Stimulated activated CD4-positive, alpha-beta T cell treated with anti-CD3 and anti-CD28 coated beads, Interleukin-4, amount 100 ng/mL, for 48 hours (primary cell): ENCODE measurements at places on chromosomes 7 and 10.
A peak's percentile ranks its signal among the peaks of the same experiment; 100 is the strongest.

- no peak for DNase-seq
Measured at GRCh38 chr10:17588420-17588819, 28.8 kb downstream of the HACD1 start.

GRCh38 chr7:134927723-134928122, 58.6 kb upstream of the AGBL3 start:
- no peak for DNase-seq

GRCh38 chr7:117165656-117166055, 157.2 kb downstream of the WNT2 start:
- DNase-seq: no peak

- DNase-seq: no peak
Measured at GRCh38 chr10:14050598-14050997, 280.1 kb downstream of the FRMD4A start.

DNA sequence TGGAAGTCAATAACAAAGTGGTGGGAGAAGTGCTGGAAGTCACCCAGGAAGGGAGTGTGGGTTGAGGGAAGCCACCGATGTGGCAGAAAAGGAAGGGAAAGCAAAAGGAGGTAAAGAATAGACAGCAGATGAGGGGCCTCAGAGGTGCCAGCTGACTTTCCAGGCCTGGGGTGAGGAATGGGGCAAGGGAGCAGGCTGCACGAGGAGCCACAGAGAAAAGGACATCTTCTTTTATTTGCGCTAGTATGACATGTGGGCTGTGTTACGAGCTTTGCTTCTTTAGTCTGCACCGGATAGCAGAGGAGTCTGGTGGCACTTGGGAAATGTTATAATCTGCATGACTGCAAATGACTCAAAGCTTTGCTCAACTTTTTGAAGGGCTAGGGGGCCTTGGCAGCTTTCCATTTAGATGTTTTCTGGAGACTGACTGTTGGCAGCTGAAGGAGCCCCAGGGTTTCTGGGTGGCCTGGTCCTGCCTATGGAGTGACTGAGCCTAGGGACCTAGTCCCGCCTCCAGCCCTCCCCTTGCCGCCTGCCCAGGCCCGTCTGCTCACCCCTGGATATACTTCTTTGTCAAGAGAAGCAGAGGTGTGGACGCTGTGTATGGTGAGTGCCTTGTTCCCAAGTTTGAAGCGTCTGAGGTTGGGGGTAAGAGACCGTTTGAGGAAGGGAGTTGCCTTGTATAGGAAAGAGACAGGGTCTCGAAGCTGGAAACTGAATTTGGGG, 5.1 kb downstream of the PRXL2A start:
- no peak for DNase-seq

DNA sequence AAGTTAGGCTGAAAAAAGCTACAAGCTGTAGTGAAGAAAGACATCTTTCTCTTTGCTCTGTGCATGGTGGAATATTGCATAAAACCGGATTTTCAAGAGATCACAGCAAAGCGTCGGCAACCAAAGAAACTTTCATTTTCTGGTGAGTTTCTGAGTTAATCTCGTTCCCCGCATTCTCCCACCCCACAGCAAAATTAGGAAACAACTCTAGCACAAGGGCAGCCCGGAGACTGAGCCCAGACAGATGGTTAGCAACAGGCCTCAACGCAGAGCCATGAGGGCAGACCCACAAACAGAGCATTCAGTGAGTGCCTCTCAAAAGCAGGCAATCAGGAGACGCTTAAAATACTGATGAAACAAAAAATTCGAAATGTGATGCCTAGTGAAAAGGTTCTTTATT, 396.1 kb upstream of the KLF6 start:
- no peak for DNase-seq

- no peak for DNase-seq
Measured at GRCh38 chr10:28890121-28890950, 213.0 kb downstream of the BAMBI start.

GRCh38 chr10:93039721-93040120, 20.9 kb upstream of the CYP26C1 start:
- no peak for DNase-seq

- DNase-seq: no peak
Measured at GRCh38 chr7:83001362-83002040, 161.2 kb downstream of the PCLO start.

DNA sequence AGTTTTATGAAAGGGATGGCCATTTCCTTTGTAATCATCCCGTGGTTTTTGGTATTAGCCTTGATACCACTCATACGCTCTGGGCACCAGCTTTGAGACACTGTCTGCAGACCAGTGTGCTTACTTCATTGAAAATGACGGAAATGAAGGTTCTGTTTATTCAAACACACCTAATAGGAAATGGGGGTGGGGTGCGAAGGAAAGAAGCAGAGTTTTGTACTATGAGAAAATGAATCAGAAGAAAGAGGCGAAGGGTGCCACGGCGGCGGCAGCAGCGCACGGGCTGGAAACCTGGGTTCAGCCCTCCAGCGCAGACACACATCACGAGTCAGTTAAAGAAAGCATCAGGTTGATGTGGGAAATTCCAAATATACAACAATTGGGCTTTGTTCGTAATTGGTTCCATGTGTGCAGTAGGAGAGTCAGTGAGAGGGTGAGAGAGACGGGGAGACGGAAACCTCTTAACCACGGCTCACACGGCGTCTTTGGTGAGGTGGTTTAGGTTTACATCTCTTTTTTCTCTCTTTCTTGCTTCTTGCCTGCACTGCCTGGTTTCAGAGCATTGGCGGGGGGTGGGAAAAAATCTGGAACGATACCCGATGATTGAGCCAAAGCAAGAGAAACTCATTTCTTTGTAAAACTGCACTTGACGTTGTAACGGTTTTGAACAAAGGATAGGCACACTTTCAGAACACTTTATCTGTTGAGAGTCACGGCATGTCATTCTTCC, 321.2 kb downstream of the FRMD4A start:
- peak; percentile 37 for DNase-seq

DNA sequence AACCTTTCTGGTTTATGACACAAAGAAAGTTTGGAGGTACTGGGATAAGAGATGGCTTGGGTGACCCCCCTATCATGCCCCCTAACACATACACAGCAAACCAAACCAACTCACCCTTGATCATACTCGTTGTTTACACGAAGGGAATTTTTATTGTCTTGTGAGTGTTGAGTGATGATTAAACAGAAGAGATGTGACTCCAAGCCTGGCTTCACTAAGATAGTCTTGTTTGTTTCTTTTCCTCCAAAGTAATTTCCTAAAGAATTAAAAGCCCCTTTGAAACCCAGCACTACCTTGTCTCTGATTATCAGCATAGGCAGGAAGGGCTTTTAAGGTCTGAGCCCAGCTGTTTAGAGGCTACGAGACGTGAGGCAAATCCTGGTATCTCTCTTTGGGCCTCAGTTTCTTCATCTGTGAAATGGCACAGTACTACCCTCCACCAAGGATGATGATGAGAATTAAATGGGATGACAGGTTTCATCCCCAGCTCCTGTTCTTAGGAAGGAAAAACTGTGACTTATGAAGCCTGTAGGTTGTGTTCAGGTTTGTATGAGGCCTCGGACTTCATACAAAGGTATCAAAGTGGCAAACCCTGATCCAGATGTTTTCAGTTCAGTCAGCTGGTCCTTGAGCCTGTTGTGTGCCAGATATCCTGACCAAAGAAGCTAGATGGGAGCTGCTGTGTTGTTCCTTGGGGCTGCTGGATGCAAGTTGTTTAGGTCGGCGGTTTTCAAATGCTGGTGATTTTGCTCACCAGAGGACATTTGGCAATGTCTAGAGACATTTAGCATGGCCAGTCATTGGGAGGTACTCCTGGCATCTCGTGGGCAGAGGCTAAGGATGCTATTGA, 51.8 kb downstream of the TCF7L2 start:
- DNase-seq: no peak

DNA sequence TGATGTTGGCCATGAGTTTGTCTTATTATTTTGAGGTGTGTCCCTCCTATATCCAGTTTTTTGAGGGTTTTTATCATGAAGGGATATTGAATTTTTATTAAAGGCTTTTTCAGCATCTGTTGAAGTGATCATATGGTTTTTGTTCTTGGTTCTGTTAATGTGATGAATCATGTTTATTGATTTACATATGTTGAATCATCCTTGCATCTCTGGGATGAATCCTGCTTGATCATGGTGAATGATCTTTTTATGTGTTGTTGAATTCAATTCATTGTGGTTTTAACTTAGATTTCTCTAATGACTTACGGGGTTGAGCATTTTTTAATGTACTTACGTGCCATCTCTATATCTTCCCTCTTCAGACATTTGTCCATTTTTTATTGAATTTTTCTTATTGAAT, 22.9 kb downstream of the DLD start:
- DNase-seq: no peak

DNA sequence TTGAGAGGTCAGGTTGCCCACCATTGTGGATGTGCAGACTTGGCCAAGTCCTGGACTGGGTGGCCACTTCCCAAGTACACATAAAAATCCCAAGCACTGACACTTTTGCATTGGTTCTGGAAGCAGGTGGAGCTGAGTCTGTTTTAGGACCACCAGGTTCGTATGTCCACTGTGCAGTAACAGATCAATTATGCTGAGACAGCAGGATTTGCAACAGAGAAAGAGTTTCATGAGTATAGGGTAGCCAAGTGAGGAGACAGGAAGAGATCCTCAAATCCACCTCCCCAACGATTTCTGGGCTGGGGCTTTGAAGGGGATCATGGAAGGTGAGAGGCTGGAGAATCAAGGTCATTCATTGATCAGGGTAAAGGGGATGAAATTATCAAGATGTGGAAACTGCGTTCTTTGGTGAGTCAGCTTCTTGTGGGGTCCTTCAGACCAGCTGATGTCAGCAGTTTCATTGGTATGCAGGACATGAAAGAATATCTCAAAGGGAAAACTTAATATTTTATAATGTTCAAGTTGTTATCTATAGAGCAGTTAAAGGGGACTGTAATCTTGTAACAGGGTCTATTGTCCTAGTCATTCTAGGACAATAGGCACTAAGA, 277.7 kb downstream of the GALNT17 start:
- DNase-seq: no peak

- no peak for DNase-seq
Measured at GRCh38 chr10:122225330-122225729, 45.8 kb upstream of the BTBD16 start.

- no peak for DNase-seq
Measured at GRCh38 chr10:108791030-108791429, 1132.3 kb downstream of the XPNPEP1 start.

- DNase-seq: peak; percentile 29
Measured at GRCh38 chr7:50826371-50827172, 43.9 kb upstream of the GRB10 start.

- DNase-seq: no peak
Measured at GRCh38 chr10:10533437-10533836, 484.2 kb upstream of the CELF2 start.
